ENCODE measurements at places on chromosomes 1 and 21.

DNA sequence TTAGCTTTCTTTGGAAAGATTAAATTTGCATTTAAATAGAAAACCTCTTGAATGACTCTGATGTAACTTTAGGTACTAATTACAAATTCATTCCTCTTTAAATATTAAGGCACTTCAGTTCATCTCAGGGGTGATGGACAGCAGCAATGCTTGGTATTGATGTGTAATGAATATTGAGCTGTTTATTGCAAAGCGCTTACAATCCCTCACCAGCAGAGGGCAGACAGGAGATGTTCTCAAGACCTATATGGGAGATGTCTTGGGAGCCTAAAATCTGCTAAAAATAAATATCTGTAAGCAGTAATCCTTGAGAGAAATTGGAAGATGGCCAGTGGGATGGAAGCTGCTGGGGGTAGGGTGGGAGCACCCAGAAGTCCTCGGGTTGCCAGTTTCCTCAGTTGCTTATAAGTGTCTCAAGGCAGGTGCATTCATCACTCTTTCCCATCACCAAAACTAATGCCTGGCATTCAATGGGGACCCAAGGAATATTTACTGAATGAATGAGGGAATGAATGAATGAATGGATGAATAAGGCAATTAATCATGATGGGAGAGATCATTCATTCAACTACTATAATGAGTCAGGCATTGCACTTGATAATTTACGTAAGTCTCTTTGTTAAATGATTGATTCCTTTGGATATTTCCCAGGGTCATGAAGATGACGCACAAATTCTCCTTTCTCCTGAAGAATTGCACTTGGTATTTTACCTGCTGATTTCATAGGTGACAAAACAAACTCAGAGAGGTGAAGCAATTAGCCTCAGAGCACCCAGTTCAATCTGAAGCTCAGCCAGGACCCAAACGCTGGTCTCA, 2.3 kb downstream of the KLHDC8A start:
- DNase-seq: peak; percentile 86

GRCh38 chr1:43447891-43448708, 5.6 kb downstream of the HYI start:
- no peak for DNase-seq

- DNase-seq: no peak
Measured at GRCh38 chr1:38898653-38899230, 17.4 kb upstream of the GJA9 start.

DNA sequence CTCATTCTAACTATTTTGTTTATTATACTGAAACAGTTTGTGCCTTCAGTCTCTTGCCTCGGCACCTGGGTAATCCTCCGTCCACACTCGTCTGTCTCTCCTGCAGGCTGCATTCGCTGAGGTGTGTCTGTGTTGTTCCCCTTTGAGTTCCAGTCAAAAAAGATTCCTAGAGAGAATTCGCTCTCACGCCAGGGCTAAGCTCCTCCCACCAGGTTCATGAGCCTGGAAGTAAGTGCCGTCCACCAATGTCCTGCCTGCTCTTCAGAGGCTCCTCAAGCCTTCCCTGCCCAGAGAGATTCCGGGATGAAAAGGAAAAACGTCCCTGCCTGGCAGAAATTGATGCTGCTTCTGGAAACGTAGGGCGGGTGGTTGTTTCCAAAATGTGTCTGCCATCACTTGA, 12.9 kb downstream of the KIAA2013 start:
- no peak for DNase-seq

- DNase-seq: no peak
Measured at GRCh38 chr1:15160626-15161025, 7.1 kb downstream of the TMEM51 start.
